Fibroblast of skin of right biceps (primary cell): ENCODE measurements at places on chromosomes 2 and 18.
A peak's percentile ranks its signal among the peaks of the same experiment; 100 is the strongest.

DNA sequence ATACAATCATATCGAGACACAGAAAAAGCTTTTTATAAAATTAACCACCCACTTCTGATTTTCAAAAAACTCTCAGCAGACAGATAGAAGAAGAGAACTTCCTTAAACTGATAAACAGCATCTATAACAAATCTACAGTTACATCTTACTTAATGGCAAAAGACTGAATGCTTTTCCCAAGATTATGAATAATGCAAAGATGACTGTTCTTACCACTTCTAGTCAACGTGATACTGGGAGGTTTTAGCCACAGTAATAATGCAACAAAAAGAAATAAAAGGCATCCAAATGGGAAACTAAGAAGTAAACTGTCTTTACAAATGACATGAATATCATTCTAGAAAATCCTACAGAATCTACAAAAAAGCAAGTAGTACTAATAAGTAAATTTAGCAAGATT, 58.0 kb upstream of the TMEM247 start:
- DNase-seq = no peak

DNA sequence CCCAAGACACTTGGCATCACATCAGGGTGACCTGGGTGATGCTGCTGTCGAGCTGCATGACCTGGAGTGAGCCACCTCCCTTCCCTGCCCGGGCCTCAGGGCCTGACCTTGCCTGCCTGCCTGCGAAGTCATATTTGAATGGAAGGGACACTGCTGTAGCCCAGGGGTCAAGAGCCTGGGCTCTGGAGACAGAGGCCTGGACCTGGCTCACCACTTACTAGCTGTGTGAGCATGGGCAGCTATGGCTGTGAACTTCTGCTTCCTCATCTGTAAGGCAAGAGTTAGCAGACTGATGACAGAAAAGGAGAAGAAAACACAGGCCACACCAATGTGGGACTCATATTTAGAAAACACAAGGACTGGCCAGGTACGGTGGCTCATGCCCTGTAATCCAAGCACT, 118.7 kb downstream of the ZFP36L2 start:
- DNase-seq = no peak

DNA sequence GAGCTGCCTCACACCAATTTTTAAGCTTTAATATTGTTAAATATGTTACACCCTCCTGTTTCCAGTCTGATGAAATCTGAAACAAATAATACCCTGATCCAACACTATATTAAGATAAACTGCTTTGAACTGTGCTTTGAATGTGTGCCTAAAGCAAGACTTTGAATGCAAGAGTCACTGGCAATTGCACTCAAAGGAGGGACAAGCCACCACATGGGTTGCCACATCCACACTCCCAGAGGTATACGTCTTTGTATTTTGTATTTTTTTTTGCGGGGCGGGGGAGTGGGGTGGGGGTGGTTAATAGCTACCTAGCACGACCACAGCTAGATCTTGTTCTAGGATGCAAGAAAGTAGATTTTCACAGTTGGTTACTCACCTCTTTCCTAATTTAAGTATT, 1.8 kb upstream of the ZEB2 start:
- DNase-seq = no peak

DNA sequence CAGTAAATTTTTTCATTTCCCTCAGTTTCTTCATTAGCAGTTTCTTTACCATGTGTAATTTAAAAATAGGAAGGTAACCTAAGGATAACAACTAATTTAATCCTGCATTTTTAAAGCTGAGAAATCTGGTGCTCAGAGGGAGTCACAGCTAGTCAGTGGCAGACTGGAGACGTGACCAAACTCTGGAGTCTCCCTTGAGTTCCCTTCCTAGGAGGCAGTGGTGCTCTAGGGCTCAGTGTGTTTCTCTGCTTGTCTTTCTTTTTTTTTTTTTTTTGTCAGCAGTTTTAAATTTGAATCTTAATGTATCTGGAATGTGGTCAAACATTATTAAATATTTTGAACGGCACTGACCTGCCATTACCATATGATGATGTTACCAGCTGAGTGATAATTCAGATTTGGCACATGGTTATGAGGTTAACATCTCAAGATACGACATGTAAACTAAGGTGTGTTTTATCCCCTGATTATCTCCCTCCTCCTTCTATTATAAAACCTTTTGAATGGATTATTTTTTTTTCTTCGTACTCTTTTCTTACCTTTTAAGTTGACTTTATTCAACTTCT, 226.2 kb downstream of the GALNT13 start:
- no peak for DNase-seq

- DNase-seq = peak; percentile 71
Measured at GRCh38 chr2:226310146-226310545, 489.5 kb downstream of the IRS1 start.
